T-helper 22 cell (primary cell): ENCODE measurements at places on chromosomes 4 and X.

DNA sequence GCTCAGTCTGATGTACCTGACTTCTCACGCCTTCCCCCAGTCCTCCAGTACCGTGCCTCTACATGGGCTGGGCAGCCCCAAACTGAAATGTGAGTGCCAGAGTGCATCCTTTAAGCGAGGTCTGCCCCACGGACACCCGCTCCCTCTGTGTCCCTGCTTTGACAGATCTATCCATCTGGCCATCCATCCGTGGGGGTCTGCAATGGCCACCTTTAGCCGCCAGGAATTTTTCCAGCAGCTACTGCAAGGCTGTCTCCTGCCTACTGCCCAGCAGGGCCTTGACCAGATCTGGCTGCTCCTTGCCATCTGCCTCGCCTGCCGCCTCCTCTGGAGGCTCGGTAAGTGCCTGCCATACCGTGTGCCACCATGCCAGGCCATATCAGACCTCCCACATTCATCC lies 827 bp downstream of the PORCN start:
- no peak for DNase-seq

GRCh38 chr4:105710678-105711077 lies 2.1 kb downstream of the GSTCD start:
- no peak for DNase-seq

DNA sequence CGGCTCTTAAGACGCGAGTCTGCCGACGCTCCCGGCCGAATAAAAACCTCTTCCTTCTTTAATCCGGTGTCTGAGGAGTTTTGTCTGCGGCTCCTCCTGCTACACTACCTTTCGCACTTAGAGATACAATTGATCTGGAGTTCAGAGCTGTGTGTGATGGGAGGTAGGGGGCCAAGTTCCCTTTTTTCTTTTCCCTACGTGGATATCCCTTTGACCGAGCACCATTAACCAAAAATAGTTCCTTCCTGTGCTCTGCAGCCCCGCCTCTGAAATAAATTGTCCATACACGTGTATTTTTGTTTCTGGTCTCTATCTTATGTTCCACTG lies 555 bp upstream of the PGM2 start:
- DNase-seq = no peak

- DNase-seq = no peak
These were observed 33.5 kb upstream of the RASSF6 start for GRCh38 chr4:73653695-73654106.

- no peak for DNase-seq
These were observed 7.0 kb upstream of the AKAP17A start for GRCh38 chrX:1584237-1585011.

- no peak for DNase-seq
These were observed 64.4 kb upstream of the VCX3A start for GRCh38 chrX:6599230-6599860.
